Iris pigment epithelial cell (primary cell): ENCODE measurements at places on chromosomes 1 and 21.

DNA sequence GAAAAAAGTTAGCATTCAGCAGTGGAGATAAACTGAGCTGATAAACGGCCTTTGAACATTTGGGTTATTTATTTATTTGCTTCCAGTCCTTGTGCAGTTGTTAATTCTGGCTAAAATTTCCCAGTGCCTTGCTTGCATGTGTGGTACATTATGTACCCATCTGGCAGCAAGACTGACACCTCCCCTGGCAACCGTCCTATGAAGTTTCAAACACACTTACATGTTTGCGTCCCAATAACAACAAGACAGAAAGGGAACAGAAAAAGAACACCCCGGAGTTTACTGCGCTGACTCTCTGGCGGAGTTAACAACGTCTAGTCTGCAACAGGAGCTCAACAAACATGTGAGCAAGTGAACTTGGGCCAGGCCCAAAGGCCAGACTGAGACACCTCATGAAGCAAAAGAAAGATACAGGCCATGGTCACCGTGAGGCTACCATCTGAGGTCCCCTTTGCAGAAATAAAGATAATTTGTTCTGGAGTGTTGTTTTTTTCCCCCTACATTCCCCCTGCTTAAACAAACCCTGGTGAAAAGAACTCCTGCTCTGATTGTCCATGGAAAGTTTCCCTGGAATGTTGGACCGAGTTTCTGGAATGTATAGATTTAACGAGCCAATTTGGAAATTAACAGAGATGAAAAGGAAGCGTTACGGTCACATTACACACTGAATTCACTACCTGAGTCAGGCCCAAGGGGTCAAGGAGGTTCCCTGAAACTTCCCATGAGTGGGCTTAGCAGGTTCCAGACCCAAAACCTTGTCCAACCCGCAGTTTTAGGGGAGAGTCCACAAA, 33.4 kb downstream of the TRABD2B start:
- DNase-seq: no peak

- no peak for DNase-seq
These were observed 225.1 kb upstream of the TMEM51 start for GRCh38 chr1:14928412-14928811.

GRCh38 chr21:40683349-40683748, 163.6 kb downstream of the DSCAM start:
- DNase-seq: no peak

- no peak for DNase-seq
These were observed 94.0 kb downstream of the KCND3 start for GRCh38 chr1:111895469-111895868.

- DNase-seq: peak; percentile 94
These were observed at the start of gene SNIP1 for GRCh38 chr1:37553927-37554808. SNIP1 (minus strand) TSS chr1:37554293; CDS start chr1:37554229, 64 bp downstream.

DNA sequence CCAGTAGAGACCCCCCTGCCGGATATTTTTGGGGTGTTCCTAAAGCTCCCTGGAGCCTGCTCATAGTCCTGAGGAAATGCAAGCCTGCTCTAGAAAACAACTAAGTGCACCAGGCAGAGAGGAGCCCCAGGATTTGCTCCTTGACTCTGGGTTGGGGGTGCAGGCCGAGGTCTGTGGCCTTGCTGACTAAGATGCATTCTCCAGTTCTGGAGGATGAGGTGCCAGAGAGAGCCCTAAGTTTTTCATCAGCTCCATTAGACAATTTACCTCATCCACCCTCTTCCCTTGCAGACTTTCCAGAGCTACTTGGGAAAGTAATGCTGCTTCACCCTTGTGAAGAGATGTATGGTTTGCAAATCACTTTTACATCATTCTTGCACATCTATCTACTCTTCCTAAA, 9.1 kb downstream of the TUFT1 start:
- DNase-seq: no peak

- no peak for DNase-seq
These were observed 29.6 kb downstream of the DEGS1 start for GRCh38 chr1:224212618-224213061.

DNA sequence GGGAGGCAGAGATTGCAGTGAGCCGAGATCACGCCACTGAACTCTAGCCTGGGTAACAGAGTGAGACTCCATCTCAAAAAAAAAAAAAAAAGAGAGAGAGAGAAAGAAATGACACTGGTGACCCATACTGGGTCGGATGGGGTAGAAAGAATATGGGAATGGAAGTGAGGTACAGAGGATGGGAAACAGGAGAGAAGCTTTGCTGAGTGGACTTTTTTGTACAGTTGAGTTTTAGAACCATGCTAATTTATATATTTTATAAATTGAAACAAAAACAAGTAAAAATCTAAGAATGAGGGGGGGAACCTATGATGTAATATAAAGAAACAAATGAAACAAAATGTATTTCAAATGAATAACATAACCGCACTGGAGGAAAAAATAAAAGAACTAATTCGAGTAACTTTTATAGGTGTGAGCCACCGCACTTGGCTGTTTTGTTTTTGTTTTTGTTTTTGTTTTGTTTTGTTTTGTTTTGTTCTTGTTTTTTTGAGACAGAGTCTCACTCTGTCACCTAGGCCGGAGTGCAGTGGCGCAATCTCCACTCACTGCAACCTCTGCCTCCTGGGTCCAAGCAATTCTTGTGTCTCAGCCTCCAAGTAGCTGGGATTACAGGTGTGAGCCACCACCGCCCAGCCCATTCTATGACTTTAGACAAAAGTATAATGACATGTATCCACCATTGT, 18.3 kb upstream of the KLF17 start:
- DNase-seq: no peak

DNA sequence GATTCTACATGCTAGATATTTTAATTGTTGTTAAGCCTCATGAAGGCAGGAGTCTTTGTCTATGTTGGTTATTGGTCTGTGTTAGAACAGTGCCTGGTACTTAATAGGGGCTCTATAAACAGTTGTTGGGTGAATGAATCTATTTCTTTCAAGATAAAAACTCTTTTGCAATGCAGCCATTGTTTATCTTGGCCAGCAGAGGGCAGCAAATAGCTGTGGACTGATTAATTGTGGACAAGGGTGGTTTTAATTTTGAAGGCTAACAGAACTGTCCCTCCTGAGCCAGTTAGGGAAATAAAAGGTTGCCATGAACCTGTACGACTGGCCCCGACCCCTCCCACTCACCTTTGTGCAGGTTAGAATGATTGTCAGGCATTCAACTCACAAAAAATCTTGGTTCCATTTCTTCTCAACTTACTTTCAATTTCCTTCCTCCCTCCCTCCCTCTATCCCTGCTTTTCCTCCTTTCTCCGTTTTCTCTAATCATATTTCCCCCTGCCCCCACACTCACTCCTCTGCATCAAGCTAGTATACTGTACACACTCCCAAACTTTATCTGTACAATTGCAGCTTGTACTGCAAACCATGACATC, 66.3 kb upstream of the DIRAS3 start:
- peak; percentile 44 for DNase-seq

DNA sequence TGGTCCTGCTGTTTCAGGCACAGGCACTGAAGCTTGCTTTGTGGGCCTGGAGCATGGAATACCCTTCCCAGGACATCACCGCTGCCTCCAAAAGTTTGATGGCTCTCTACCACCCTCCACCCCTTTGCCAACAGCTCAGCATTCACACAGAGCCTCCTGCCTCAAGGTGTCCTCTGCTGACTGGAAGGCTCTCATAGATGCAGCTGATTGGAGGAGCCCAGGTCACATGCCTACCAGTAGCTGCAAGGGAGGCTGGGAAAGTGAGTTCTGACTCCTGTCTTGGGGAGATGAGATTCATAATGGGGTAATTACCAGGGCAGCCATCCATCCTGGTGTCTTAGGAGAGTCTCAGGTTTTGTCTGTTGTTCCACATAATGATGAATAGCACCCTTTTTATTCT, 124.8 kb upstream of the GRIK3 start:
- DNase-seq: no peak

GRCh38 chr1:50246869-50247268, 138.1 kb downstream of the ELAVL4 start:
- peak; percentile 5 for DNase-seq

GRCh38 chr1:77447669-77448068, 165.8 kb downstream of the AK5 start:
- no peak for DNase-seq

- DNase-seq: no peak
These were observed 8.8 kb downstream of the SLC19A1 start for GRCh38 chr21:45533361-45533845.

- DNase-seq: peak; percentile 64
These were observed 283.1 kb downstream of the TM2D1 start for GRCh38 chr1:61441723-61442262.
